ENCODE measurements at places on chromosomes 12 and 14.

DNA sequence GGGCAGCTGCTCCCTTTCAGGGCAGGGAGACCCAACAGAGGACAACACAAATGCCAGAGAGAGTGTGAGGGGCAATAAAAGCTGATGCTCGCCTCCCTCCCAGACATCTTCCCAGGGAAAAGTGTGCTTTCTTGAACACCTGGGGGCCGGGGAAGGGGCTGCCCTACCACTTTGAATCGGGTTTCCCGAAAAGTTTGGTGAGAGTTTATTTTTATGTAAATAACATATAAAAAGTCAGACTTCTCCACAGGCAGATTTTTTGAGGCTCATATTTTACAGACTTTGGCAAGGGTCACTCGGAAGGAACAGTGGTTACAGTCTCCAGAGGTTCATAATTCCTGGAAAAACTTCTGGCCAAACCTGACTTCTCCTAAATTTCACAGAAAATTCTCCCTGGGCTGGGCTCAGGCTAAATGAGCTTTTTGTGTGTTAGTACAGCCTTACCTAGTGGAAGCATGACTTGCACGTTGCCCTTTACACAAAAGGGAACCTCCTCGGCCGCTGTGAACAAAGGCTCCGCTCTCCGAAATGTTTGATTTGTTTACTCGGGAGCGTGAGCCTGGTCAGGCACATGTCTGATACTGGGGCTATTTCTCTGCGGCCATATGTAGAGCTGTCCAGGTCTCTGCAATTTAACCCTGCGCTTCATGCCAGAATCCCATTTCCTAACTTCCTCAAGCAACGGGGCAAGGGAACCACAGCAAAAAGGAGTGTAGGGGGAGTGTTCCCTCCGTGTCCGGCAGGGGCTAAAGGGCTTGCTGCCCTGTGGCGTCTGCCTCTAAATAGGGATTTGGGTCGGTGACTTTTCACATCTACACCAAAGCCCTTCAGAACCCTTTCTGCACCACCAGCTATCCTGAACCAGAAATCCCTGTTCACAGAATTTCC lies 3.4 kb downstream of the RTL1 start:
- no peak for DNase-seq

GRCh38 chr12:650983-651382 lies 12.3 kb downstream of the NINJ2 start:
- no peak for DNase-seq

- no peak for DNase-seq
Observed at GRCh38 chr12:87901457-87901856, 127.7 kb downstream of the C12orf50 start.

DNA sequence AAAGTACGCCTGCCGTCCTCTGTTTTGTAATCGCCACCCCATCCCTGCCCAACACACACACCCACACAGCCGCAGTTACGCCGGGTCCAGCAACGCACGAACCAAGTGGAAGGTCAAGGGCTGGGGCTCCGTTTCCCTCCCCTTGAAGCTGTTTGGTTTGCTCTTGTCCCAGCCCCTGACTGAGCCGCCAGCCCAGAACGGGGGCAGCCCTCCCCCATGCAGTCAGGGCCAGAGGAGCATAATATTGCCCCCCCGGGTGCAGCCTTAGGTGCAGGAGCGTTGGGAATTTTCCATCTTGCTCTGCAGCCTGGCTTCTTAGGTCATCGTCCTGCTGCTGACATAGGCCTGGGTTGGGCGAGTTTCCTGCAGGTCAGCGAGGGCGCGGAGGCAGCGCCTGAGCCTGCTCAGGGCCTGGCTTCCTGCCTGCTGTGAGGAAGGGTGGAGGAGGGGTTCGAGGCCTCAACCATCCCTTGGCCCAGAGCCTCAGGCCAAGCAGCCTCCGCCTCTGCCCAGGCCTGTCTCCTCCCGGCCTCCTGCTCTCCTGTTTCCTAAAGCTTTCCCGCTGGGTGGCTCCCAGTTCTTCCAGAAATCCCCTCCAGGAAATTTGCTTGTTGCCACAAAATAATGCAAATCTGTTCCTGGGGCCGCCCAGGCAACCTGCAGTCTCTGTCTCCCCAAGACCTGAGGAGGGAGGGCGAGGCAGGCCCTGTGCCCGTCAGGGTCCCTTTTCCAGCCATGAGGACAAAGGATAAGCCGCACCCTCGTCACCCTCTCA lies 44.5 kb downstream of the PSMA6 start:
- DNase-seq: no peak

DNA sequence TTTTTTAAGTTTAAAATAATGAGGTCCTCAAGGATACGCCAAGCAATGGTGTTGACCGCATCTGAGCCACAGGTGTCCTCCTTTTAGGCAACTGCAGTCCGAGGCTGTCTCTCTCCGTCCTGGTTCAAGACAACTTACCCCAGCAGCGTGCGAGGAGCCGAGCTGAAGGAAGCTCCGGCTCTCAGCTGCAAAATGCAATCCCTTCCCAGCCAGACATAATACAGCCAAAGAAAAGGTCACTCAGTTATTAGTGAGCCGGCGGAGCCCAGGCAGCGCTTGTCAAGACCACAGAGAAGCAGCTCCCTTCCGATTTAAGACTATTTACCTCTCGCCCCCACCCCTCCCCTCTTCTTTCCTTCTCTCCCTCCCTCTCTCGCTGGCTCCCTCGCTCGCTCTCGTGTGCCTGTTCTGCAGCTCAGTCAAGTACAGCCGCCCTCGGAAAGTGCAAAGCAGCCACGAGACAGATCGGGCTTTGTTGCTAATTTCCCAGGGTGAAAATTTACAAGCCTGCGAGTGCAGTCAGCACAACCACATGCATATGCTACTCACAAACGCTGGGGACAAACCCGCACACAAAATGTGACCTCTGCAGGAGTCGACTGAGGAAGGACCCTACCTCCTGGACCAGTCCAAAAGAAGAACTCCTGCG lies 363 bp upstream of the LMO3 start:
- DNase-seq: no peak

GRCh38 chr14:91125271-91125660 lies 11.4 kb downstream of the DGLUCY start:
- no peak for DNase-seq

- DNase-seq: no peak
Observed at GRCh38 chr12:70227911-70228310, 15.3 kb upstream of the CNOT2 start.

DNA sequence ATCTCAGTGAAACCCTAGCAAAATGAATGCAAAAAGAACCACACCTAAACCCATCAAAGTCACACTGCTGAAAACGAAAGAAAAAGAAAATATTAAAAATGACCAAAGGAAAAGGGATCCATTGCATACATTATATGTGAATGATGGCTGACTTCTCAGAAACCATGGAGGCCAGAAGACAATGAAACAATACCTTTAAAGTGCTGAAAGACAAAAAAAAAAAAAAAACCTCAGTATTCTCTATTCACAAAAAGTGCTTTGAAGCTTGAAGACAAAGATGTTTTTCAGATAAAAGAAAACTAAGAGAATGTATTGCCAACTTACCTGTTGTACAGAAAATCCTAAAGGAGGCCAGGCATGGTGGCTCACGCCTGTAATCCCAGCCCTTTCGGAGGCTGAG lies 4.5 kb upstream of the EVL start:
- no peak for DNase-seq

GRCh38 chr12:47218191-47218654 lies 138.5 kb upstream of the AMIGO2 start:
- DNase-seq: no peak

DNA sequence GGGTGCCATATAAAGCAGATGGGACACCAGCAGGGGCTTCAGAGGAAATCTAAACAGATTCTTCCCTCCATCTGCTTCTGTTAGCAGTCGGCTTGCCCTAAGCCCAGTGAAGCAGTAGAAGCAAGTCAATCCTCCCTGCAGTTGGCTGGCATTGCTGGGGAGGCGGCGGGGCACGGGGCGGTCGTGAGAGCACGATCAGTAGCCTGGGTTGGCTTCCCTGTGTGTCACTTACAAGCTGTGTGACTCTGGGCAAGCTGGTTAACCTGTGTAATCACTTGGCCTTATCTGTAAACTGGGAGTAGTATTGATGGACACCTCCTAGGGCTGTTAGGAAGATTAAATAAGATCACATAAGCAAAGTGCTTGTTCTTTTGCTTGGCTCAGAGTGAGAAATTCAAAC lies 19.4 kb downstream of the MYRFL start:
- no peak for DNase-seq

DNA sequence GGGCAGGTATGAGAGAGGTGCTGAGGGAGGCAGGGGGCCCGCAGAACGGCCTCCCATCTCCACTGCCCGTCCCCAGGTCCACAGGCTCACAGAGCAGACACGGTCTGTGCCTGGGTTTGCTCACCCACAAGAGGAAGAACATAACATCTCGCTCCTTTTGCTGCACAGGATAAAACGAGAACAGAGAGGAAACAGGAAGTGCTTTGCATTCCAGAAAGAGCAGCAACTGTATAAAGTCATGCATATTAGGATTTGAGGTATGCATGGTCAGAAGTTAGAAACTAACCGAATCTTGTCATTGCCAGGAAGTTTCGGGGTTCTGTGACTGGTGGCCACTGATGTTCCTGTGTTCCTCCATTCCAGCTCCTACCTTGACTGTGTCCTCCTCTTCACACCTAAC lies 25.0 kb downstream of the NTF3 start:
- DNase-seq: no peak

DNA sequence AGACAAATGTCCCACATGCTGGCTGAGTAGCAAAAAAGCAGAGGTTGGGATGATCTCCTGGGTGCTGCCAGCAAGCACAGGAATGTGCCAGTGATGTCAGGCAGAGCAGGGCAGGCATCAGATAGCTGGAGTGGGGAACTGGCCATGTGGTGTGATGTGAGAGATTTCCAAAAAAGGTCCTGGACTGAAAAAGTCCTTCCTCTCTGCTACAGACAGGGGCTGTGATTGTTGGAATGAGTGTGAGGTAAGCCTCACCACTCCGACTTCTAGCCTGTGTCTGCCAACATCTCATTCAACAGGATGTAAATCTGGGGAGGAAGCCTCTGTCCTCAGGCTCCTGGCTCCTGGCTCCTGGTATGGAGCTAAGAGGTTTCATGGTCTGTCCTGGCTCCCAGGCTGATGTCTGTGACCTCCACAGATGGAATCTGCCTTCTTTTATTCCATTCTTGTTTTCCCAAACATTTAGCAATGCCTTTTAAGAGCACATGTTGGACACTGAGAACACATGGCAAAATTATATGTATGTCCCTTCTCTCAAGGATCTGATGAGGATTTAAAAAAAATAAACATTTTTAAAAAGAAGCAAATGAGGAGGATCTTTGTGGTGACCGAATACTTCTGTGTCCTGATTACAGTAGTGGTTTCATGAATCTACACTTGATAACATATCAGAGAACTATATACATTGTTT lies 50.1 kb upstream of the STK38L start:
- no peak for DNase-seq

GRCh38 chr12:31002999-31003398 lies 70.7 kb upstream of the DDX11 start:
- no peak for DNase-seq

DNA sequence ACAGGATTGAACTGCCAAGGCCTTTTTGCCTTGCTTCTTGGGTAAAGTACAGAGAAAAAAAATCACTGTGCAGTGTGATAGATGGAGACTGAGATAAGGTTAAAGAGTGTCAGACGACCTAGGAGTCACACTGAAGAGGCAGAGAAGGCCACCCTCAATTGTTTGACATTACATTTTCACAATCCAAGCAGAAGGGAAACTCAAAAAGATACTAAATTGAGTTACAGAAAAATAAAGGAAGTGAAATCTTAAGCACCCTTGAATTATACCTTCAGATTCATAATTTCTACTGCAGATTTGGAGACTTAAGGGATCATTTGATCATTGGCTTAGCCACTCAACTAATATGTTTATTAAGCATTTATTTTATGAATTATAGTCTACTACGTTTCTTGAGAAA lies 97.1 kb downstream of the MYF5 start:
- DNase-seq: no peak

DNA sequence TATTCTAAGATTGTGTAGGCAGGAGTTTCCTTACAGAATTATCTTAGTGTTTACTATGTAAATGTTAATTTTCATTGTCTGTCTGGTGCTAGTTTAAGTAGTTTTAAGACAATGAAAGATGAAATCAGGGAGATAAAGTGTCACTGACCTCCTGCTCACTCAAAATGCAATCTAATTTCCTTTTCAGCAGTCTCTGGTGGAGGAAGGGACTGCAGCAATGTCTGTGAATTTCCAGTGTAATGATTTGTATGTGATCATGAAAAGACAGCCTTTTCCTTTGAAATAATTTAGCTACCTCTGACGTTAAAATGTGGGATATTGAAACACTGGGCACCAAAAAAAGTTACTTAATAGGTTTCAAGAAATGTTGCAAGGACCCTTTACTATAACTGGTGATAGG lies 779.7 kb upstream of the FLRT2 start:
- no peak for DNase-seq

- no peak for DNase-seq
Observed at GRCh38 chr14:22163051-22163450, 426.0 kb downstream of the DAD1 start.

GRCh38 chr14:73748858-73749357 lies 34.7 kb upstream of the PNMA1 start:
- no peak for DNase-seq

DNA sequence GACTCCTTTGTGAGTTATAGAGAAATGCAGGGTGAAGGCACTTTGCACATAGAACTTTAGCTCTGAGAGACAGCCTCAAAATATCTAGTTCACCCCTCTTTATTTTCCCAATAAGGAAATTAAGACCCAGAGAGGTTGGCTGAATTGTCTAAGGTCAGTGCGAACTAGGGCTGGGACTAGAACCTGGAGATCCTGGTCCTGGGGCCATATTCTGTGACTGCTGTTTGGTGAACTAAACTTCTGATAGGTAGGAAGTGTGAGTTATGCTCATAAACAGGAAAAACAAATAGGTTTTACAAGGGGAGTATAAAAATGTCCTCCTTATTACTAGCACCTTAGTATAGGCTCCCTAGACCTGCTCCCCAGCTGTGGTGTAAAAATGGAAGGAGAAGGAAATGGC lies 53.9 kb downstream of the DAD1 start:
- DNase-seq: no peak

DNA sequence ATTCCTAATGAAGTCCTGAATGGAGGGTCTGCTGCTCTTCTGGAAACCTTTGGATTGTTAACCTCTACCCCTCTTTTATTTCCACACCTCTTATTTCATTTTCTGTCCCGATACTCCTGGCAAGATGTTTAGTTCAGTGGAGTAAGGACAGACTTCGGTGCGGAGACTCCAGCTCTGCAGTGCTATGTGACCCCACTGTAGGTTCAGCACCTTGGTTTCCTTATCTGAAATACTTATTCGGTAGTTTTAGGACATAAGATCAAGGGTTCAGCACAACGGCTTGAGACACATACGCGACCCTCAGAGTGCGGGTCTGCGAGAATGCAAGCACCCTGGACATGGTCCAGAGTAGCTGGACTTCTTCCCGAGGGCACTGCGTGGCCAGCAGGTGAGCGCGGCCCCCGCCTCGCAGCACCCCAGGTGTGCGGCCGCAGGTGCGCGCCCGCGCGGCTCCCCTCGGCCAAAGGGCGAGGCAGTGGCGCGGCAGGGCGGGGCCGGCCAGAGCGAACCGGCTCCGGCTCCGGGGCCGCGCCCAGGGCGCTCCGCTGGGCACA lies 465 bp upstream of the FGD4 start:
- no peak for DNase-seq

DNA sequence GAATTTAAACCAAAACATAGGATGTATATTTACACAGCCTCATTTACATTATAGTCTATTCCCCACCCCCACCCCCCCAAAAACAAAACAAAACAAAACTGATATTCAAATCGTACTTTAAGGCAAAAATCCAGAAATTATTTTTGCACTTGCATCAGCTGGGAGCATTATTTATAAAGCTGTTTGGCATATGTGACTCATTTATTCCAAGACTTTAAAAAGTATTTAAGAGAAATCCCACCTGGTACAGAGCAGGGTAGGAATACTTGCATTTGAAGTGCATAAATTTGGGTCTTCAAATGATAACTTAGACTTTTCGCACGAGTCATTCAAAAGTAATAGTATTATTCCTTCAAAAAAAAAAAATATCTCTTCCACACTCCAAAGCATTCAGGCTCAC lies 1.1 kb downstream of the KLHL28 start:
- DNase-seq: no peak

Data from stimulated activated CD8-positive, alpha-beta memory T cell treated with anti-CD3 and anti-CD28 coated beads, Interleukin-15, amount 100 ng/mL, for 1 hour (primary cell).